ENCODE measurements at places on chromosomes 11 and 22. TPM values are rescaled to one million over a fixed set of nuclear protein-coding genes. Genes with fewer than 3 reads are reported as not detected.

The GRAP2 gene
- total RNA-seq: 3.2 TPM

The EMSY gene
- 45.4 TPM for total RNA-seq

The MGAT3 gene
- 4.2 TPM for total RNA-seq

The MMP7 gene
- total RNA-seq: 18.9 TPM

GRCh38 chr11:132551016-132551415 is 981.3 kb downstream of the OPCML start:
- DNase-seq: no peak

DNA sequence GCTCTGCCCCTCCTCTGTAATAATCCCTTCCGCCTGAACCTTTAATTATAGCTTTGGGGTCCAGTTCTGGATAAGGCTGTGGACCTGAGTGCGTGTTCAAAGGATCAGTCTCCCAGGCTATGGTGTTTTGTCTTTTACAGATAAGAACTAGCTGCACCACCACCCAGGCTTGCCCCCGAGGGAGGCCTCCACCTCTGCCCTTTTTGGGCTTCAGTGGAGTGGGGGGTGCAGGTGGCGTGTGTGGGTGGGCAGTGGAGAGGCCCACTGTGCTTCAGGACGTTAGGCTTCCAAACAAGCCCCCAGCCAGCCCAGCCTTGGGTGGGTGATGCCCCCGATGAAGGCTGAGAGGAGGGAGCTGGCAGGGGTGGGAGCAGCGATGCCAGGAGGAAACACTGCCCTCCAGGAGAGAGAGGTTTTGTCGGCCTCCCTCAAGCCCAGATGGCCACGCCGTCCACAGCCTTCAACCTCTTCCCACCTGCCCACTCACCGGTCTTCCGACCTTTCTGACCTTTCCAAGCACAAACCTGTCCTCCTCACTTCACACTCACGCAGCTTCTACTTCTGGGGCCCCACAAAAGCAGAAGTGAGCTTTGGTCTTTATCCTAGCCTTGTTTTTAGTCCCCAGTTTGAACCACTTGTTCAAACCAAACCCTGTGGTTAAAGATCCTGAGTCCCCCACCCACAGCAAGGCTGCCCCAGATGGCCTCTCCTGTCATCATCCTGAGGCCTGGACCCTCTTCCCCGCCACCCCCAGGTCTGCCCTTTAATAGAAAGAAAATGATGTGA is 20.4 kb downstream of the PSMD13 start:
- no peak for DNase-seq

- DNase-seq: no peak
These were observed 15.6 kb downstream of the SMC1B start for GRCh38 chr22:45397806-45398205.

GRCh38 chr11:56961609-56962008 is 27.1 kb upstream of the OR5AK2 start:
- DNase-seq: no peak

GRCh38 chr22:44538518-44539315 is 40.7 kb upstream of the RTL6 start:
- DNase-seq: no peak

DNA sequence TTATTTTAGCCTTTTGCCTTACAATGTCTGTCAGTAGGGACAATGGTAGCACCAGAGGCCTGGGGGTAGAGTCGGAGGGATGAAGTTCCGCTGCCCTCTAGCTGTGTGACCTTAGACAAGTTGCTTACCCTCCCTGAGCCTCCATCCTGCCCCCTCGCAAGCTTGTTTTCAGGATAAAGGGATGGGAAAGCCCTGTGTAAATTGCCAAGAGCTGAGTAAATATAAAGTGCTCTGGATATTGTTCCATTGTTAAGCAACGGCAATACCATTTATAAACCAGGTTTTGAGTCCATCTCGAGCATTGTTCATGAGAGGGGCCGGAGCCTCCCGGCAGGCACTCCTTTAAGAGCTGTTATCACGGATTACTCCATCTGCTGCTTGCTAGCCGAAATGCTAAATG is 72.9 kb downstream of the ZBTB16 start:
- no peak for DNase-seq

GRCh38 chr11:79546351-79546750 is 105.5 kb upstream of the TENM4 start:
- DNase-seq: no peak

Measured in urinary bladder (tissue), 4 donors.